Right renal pelvis (tissue), 4 donors: ENCODE measurements at places on chromosomes 12 and 14. TPM values are rescaled to one million over a fixed set of nuclear protein-coding genes. Genes with fewer than 3 reads are reported as not detected.

The KCNH5 gene
- polyA plus RNA-seq = 0.21 TPM

The CDCA4 gene
- 20.7 TPM for polyA plus RNA-seq

The CPNE6 gene
- not detected for polyA plus RNA-seq

The TAS2R30 gene
- 0.16 TPM for polyA plus RNA-seq

The RTL1 gene
- polyA plus RNA-seq = 0.06 TPM

The HSPB8 gene
- 7.5 TPM for polyA plus RNA-seq

The TRPV4 gene
- 16.1 TPM for polyA plus RNA-seq

The TMTC1 gene
- polyA plus RNA-seq = 28.5 TPM

The TROAP gene
- 21.2 TPM for polyA plus RNA-seq

The APOLD1 gene
- polyA plus RNA-seq = 11.1 TPM

The GYS2 gene
- polyA plus RNA-seq = 0.28 TPM

The C1QL4 gene
- 1.3 TPM for polyA plus RNA-seq

The TAC3 gene
- 0.39 TPM for polyA plus RNA-seq

The PTPRO gene
- 246 TPM for polyA plus RNA-seq

The CFAP73 gene
- 1.1 TPM for polyA plus RNA-seq

The BCL2L14 gene
- polyA plus RNA-seq = 0.24 TPM

The GPR132 gene
- 0.70 TPM for polyA plus RNA-seq

The LTB4R gene
- 2.9 TPM for polyA plus RNA-seq

The KLRK1 gene
- polyA plus RNA-seq = 1.2 TPM

The PABPN1 gene
- 250 TPM for polyA plus RNA-seq

The FAM186B gene
- polyA plus RNA-seq = 1.00 TPM
